ENCODE measurements at places on chromosomes 16 and 17.

GRCh38 chr16:17474037-17474436 lies 3.3 kb upstream of the XYLT1 start:
- DNase-seq: no peak

DNA sequence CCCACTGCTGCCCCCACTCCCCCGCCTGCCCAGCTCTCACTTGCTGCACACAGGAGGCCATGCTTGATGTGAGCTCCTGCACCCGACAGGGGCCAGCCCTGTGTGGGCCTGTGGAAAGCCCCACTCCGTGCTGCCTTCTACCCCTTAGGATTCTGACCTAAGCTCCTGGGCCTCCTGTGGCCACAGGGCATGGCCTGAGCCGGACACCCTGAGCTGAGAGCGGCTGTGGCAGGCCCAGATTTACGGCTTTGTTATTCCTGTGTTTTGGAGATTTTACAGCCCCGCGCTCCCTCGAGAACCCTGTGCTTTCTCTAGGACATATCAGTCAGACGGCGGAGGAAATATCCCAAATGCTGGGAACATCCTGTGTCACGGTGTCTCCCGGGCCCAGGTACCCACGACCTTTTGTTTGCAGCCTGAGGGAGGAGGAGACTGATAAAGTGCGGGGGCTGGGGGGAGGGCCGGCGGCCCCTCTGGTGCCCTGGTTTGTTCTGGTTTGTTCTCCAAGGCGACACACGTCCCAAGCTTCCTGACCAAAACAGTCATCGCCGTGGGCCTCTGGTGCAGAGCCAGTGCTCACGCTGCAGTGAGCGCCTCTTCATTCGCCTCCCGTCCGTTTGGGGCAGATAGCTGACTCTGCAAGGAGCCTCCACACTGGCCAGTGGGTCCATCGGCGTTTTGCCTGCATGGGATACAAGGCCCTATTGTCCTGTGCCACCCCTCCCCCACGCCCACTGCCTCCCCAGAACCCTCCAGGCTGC lies 363.4 kb downstream of the C16orf95 start:
- DNase-seq: no peak

- DNase-seq: no peak
Measured at GRCh38 chr17:28118362-28118761, 75.9 kb downstream of the NLK start.

GRCh38 chr17:77891602-77892001 lies 66.9 kb upstream of the TNRC6C start:
- no peak for DNase-seq

DNA sequence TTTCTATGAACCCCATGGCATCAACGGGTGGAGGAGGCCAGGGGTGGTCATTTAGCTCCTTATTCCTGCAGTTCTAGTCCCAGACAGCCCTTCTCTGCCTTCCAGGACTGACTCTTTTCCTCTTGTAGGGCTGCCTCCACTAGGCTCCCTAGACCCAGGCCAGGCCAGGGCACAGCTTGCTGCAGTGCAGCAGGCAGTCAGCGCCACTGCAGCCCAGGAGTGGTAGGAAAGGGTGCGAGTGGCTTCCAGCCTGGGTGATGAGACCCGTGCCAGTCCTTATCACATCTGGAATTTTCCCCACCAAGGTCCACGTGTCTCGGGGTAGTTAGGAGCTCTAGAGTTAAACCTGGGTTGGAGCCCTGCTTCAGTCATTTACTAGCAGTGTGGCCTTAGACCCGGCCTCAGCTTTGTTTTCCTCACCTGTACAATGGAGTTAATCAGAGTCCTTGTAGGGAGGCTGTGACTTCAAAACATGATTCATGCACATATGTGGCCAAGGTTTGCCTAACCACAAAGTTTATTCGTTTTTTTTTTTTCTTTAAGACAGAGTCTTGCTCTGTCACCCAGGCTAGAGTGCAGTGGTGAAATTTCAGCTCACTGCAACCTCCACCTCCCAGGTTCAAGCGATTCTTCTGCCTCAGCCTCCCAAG lies 4.7 kb downstream of the SLC5A11 start:
- no peak for DNase-seq

GRCh38 chr16:8047736-8048135 lies 542.6 kb downstream of the TMEM114 start:
- no peak for DNase-seq

DNA sequence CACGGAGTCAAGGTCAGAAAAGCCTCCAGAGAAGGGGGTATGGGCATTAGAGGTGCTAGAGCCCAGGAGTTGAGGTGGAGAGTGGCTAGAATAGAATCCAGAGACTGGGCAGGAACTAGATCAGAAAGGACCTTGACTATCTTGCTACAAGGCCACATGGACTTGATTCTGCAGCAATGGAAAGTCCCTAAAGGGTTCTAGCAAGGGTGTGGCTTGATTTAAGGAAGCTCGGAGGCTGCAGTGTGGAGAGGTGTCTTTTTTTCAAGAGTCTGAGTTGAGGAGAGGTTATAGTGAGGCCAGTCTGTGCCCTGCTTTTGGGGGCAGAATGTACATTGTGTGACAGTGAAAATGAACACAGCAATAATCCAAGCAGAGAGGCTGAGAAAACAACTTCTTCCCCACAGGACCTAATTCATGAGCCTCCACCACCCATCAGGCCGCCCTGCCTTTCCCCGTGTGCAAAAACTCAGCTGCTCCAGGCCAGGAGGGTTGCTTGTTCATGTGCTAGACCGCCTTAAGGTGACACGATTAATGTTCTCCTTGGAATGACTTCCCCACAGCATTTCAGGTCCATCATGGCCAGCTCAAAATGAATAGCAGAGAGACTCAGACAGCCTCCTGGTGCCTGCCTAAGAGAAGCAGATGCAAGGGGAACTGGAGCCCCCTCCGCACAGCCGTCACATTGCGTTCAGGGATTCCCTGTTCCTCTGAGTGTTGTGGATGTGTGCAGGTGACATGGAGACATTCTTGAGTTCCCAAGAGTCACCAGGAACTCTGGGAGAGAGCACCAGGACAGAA lies 8.7 kb upstream of the BEAN1 start:
- no peak for DNase-seq

DNA sequence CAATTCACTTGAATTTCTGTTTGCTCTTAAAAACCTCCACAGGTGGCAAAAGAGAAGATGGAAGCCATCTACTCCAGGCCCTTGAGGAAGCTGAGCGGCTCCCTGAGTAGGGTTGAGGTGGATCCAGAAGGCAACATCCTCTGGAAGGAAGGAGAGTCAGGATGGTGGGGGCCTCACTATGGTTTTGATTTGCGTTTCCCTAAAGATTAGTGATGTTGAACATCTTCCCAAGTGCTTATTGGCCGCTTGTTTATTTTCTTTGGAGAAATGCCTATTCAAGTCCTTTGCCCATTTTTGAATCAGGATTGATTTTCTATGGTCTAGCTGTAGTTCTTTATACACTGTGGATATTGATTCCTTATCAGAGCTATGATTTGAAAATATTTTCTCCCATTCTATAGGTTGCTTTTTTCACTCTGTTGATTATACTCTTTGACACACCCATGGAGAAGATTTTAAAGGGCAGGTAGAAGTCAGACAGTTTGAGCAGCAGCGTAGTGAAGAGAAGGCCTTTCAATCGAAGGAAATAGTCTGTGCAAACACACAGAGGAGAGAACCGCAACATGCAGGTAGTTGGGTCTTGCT lies 58.6 kb downstream of the WSB1 start:
- DNase-seq: no peak

DNA sequence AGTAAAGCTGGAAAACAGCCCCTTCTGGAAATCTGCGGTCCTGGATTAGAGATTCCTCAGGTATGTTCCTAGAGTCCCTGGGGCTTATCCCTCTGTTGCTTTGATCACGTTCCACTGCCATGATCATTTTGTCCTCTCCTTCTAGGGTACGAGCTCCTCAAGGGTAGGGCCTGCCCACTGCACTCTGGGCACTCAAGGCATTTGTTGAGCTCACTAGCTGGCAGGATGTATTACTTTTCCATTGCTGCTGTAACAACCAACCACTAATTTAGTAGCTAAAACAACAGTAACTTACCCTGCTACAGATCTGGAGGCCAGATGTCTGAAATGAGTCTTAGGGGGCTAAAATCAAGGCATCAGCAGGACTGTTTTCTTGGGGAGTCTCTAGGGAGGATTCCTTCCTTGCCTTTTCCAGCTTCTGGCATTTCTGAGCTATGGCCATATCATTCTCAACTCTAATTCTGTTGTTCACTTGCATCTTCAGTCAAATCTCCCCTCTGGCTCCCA lies 65.7 kb downstream of the ARSG start:
- DNase-seq: no peak

DNA sequence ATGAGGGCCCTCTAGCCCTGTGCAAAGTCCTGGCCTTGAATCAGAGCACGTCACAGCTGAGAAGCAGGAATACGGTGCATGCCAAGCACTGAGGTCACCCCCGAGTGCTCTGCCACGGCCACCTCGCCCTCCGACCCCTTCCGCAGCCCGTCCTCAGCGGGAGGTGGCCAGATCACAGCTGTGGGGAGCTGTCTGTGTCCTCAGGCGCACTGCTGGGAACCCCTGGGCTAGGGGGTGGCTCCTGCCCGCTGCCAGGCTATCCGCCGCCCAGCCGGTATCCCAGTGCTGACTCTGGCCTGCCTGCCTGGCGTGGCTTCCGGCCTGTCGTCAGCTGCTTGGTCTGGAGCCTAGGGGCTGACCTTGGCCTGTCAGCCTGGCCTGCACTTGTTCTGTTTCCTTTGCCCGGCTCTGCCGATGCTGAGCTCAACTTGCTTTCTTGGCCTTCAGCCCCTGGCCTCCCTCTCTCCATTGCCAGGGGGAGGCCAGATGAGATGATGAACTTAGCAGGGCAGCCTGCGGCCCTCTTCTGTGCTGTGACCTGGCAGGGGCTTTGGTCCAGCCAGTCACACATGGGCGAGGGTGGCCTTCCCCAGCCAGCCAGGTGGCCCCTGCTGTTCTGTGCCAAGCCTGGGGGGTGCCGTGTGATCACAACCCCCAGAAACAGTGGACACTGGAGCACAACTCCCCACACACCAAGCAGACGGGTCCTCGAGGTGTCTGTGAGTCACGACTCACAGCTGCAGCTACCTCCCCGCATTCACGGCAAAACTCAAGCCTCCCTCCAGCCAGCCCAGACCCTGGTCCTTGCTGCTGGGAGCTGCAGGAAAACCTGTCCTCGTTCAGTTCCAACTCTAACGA lies 77.3 kb downstream of the ZDHHC7 start:
- DNase-seq: no peak

- DNase-seq: peak; percentile 72
Measured at GRCh38 chr16:66523861-66524354, 26.0 kb downstream of the TK2 start.

DNA sequence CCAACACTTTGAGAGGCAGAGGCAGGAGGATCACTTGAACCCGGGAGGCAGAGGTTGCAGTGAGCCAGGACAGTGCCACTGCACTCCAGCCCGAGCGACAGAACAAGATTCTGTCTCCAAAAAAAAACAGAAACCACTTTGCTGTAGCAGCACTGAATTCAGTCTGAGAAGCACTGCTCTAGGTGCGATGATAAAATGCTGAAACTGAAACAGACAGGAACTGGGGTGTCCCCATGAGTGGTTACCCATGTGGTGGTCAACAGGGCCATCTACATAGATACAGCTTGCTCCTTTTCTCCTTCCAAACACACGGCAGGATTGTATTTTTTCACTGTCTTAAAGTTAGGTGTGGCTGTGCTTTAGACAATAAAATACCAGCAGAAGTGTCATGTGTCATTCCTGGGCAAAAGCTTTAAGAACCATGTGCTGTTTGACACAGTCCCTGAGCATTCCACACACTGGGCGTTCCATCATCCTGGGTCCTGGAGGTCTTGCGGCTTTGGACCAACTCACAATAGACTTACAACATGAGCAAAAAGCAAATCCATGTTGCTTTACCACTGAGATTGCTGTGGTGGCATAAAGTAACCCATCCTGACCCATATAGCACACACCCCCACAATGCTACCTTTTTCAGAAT lies 11.5 kb downstream of the GAS7 start:
- DNase-seq: no peak

DNA sequence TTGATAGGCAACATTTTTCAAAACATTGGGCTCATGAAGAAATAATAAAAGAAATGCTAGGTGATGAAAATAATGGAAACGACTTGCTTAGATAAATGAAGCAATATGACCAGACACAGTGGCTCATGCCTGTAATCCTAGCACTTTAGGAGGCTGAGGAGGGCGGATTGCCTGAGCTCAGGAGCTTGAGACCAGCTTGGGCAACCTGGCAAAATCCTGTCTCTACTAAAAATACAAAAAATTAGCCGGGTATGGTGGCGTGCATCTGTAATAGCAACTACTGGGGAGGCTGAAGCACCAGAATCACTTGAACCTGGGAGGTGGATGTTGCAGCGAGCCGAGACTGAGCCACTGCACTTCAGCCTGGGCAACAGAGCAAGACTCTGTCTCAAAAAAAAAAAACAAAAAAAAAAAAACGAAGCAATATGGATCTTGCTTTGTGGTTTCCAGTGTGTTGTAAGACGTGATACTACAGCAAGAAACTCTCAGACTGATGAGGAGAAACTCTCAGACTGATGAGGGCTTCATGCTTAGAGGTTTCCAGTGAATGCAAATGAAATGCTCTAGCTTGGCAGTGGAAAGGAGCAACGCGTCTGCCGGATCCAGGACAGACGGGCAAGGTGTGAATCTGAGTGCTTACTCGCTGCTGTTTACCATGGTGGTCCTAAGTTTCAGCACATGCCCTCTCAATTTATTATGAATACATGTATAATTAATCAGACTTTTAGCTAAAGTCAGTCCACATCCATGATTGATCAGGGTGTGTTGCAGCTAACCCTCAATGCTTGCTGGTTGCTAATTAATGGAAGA lies 11.5 kb upstream of the IGF2BP1 start:
- DNase-seq: no peak

DNA sequence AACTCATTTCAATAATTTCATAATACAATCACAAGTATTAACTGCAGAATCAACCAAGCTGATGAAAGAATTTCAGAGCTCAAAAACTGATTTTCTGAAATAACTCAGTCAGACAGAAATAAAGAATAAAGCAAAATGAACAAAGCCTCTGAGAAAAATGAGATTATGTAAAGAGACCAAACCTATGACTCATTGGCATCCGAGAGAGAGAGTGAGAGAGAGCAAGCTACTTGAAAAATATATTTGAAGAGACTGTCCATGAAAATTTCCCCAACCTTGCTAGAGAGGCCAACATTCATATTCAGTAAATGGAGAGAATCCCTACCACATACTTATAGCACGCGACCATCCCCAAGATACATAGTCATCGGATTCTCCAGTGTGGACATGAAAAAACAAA lies 1376.4 kb downstream of the CDH11 start:
- no peak for DNase-seq

DNA sequence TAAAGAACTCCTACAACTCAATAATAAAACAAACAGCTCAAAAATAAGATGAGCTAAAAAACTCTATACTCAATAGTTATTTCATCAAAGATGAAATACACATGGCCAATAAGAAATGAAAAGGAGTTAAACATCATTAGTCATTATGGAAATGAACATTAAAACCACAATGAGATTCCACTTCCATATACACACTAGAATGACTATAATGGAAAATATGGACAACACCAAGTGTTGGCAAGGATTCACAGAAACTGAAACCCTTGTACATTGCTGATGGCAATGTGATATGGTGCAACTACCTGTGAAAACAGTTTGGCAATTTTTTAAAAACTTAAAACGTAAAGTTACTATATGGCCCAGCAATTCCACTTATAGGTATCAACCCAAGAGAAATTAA lies 91.4 kb downstream of the GRIN2A start:
- DNase-seq: no peak

GRCh38 chr16:66223176-66223780 lies 143.2 kb upstream of the CDH5 start:
- DNase-seq: no peak

- DNase-seq: no peak
Measured at GRCh38 chr17:69878661-69879060, 196.4 kb upstream of the KCNJ16 start.
